ENCODE measurements at places on chromosomes 2 and 18. TPM values are rescaled to one million over a fixed set of nuclear protein-coding genes. Genes with fewer than 3 reads are reported as not detected.
A peak's percentile ranks its signal among the peaks of the same experiment; 100 is the strongest.

DNA sequence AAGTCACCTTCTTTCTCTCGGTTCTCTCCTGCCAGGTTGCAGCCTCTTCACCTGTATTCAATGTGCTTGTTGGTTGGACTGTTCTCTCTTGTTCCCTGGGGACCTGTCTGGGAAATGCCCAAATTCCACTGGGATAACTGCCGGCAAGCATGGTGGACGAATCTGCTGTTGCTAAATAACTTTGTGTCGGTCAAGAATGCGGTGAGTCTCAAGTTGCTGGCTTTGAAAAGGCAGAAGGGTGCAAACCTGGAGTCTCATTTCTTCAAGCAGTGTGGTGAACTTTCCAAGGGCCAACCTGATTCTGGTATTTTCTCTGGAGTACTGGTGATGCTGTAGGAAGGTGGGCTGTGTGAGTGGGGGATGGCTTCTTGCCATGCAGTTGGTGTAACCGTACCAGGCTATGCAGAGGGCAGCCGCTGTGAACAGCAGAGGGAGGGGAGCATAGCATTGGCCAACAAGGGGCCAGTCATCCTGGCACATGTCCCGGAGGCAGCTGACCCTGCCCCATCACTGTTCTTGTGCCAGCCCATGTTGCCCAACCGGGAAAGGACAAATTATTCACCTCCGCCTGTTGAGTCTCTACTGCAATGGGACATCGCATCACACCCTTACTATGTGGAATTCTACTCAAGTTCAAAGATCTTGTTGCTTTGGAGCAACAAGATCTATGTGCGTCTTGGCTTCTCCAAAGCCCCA is 88.1 kb upstream of the SEC11C start:
- no peak for DNase-seq

DNA sequence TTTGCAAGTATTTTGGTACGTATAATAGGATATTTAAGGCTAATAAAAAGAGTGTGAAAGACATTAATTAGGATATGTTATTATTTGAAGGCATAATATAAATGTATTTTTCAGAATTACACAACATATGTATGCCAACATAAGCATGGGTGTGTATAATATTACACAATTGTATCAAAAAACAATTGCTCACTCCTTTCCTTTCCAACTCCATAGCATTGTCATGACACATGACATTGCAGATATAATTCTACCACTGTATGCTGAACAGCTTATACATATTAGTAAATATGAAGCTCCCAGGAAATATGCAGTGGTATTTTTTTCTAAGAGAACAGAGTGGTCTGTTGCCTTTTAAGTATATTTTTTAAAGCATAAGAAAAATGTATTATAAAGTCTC is 593.1 kb downstream of the TMX3 start:
- no peak for DNase-seq

DNA sequence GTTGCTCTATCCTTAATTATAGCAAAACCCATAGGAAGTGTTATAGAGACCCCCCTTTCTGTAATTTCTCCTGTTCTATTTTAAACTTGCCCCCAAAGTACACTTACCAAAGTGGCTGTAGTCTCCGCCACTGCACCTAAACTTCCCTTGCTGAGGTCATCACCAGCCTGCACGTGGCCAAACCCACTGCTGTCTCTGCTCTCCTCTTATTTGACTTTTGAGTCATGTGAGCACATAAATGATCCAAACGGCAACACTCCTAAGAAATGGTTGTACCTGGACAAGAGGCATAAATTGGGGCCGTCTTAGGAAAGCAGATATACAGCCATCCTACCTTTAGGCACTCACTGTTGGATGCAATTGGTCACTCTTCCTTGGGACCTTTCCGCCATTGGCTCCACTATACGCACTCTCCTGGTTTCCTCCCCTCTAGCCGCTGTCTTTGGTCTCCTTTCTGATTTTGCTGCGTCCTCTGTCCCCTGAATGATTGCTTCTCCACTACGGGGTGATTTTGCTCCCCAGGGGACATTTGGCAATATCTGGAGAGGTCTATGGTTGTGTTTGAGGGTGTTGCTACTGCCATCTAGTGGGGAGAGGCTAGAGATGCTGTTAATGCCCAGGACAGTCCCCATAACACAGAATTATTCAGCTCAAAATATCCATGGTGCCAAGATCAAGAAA is 19.2 kb upstream of the IL36G start:
- peak; percentile 60 for DNase-seq

- no peak for DNase-seq
These were observed 117.2 kb downstream of the SH3RF3 start for GRCh38 chr2:109246176-109246575.

- no peak for DNase-seq
These were observed 9.1 kb upstream of the KLHL30 start for GRCh38 chr2:238129166-238130010.

GRCh38 chr2:55403256-55403998 is 16.2 kb downstream of the CCDC88A start:
- DNase-seq, result peak; percentile 48

DNA sequence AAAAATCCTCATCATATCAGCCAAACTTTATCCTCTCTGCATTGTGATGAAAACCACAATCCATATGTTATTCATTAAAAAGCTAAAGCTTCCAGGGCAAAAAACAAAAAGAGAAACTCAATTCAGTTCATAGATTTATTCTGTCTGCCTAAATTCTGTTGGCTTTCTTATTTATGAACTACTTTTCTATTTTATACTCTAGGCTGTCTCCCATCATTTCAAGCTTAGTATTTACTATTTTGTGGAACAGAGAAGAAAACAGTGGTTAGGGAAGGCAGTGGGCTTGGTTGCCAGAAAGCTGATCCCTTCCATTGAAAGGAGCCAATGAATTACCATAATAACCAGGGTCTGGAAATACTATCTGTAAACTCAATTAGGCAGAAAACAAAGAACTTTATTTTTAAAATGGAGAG is 71.8 kb downstream of the RAPH1 start:
- DNase-seq, result peak; percentile 30

GRCh38 chr2:192655916-192656315 is 461.2 kb upstream of the TMEFF2 start:
- no peak for DNase-seq

DNA sequence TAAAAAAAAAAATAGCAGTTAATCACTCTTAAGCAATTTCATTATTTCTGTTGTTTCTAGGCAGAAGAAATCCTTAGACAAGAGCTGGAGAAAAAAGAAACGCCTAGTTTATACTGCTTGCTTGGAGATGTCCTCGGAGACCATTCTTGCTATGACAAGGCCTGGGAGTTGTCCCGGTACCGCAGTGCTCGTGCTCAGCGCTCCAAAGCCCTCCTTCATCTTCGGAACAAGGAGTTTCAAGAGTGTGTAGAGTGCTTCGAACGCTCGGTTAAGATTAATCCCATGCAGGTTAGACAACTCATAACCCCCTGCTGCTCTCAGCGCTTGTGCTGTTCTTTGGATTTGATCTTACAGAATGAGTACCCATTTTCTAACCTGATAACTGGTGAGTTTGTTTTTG is 130.4 kb downstream of the TTC27 start:
- no peak for DNase-seq

DNA sequence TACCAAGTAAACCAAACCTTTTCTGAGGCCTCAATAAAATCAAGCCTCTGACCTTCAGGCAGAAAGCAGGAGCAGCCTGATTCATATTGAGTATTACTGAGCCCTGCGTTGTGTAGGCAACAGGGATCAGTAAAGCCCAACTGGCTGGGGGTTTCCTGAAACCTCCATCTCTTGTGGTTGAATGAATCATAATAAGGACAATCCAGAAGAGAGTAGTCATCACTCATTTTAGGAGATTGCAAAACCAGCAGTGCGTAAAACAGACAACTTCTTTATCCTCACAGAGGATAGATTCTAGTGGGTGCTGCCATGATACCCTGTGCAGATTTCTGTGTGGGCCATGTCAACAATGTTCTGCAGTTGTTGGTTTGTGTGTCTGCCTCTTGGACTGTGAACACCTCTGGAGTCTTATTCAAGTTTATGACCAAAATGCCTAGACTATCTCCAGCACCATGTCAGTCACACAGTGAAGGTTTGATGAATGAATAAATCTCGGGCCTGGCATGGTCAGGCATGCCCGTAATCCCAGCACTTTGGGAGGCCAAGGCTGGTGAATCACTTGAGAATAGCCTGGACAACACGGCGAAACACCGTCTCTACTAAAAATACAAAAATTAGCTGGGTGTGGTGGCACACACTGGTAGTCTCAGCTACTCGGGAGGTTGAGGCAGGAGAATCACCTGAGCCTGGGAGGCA is 51.8 kb upstream of the RAB27B start:
- DNase-seq, result peak; percentile 99

DNA sequence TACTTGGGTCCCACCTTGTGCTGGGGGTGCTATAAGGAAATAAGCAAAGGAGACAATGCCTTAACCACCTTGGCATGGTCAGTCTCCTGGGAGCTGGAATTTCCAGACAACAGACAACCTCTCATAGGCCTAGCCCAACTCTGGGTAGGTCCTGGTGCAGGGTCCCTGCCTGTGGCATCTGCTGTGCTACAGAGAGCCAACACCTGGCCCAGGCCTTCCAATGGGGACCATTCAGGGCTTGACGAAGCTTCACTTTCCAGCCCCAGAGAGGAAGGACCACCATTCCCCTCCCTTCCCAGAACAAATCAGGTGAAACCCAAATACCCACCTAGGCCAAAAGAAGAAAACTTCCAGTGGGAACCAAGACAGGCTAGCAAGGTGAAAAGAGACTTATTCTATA is 82.8 kb downstream of the SMAD7 start:
- no peak for DNase-seq

GRCh38 chr2:12883906-12884305 is 167.2 kb downstream of the TRIB2 start:
- DNase-seq, result peak; percentile 26

- DNase-seq, result no peak
These were observed 54.8 kb upstream of the PDE1A start for GRCh38 chr2:182481676-182482075.

The LONRF2 gene
- 1.3 TPM for total RNA-seq

The RND3 gene
- 1,266 TPM for total RNA-seq

The SERPINB3 gene
- not detected for total RNA-seq

The NPPC gene
- total RNA-seq, result not detected

The UBR3 gene
- total RNA-seq, result 56.1 TPM

Data from fibroblast of villous mesenchyme (primary cell).